A549 treated with CpdA at 1 μM for 4 hours (cell line): ENCODE measurements at places on chromosomes 2 and 18. TPM values are rescaled to one million over a fixed set of nuclear protein-coding genes. Genes with fewer than 3 reads are reported as not detected.

SLC5A7 gene
- not detected in 5 replicates for total RNA-seq

KCNG3 gene
- total RNA-seq = 0.59 to 0.98 TPM (median 0.86 TPM) in 5 replicates

ATG9A gene
- 42.0 to 54.7 TPM (median 49.5 TPM) in 5 replicates for total RNA-seq

CCDC74A gene
- total RNA-seq = 11.7 to 18.2 TPM (median 16.0 TPM) in 5 replicates
